Urinary bladder (tissue), 4 donors: ENCODE measurements at places on chromosomes 4 and X.

DNA sequence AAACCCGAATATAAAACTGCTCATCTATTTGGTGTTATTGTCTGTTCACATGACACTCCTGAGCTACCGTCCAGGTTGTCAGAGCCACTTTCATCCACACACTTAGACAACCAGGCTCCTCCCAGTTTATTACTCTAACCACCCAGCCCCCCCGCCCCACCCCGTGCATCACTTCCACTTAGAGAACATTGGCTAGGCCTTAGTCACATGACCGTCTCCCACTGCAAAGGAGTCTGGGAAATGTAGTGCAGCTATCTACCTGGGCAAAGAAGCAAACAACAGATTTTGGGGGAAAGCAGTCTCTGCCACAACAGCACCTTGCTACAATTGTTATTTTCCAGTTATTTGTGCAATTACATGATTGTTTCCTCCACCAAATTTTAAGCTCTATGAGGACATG, 57.6 kb upstream of the RBPJ start:
- DNase-seq = no peak

DNA sequence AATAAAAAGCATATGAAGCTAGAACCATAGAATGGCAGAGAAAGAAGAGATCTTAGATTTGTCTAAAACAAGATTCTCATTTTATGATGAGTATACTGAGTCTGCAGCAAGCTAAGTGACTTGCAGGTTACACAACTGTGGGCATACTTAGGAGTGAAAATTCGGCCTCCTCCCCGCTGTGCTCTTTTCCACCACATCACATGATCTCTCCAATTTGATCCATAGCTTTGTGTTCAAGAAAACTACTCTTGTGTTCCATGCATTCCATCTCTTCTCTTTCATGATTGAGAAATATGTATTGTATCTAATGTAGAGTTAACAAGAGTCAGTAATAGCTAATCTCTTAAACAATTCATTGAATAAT, 234.3 kb downstream of the SCFD2 start:
- DNase-seq = no peak

- no peak for DNase-seq
Observed at GRCh38 chrX:147693511-147693910, 218.2 kb upstream of the FMR1 start.

- DNase-seq = no peak
Observed at GRCh38 chr4:122005064-122005755, 53.4 kb upstream of the TRPC3 start.

- no peak for DNase-seq
Observed at GRCh38 chr4:139526928-139527327, 29.1 kb downstream of the SETD7 start.

GRCh38 chr4:3437998-3438846, 3.5 kb upstream of the HGFAC start:
- DNase-seq = no peak

GRCh38 chr4:95058991-95059390, 301.2 kb downstream of the BMPR1B start:
- no peak for DNase-seq
